T-helper 1 cell treated with Interleukin-12 subunit alpha and Interleukin-12 subunit beta and Interleukin-4 antibody, amounts not matched to agents 30 ng/mL and 1 ng/mL, for 36 hours (primary cell): ENCODE measurements at places on chromosomes 11 and 22. TPM values are rescaled to one million over a fixed set of nuclear protein-coding genes. Genes with fewer than 3 reads are reported as not detected.

The TYMP gene
- 165 and 173 TPM in 2 replicates for total RNA-seq

The CPT1A gene
- total RNA-seq: 28.3 and 31.7 TPM in 2 replicates

The MN1 gene
- total RNA-seq: 0.25 and 0.34 TPM in 2 replicates

The APOBEC3G gene
- 110 and 112 TPM in 2 replicates for total RNA-seq
